ENCODE measurements at places on chromosomes 7 and 10. TPM values are rescaled to one million over a fixed set of nuclear protein-coding genes. Genes with fewer than 3 reads are reported as not detected.
A peak's percentile ranks its signal among the peaks of the same experiment; 100 is the strongest.

DNA sequence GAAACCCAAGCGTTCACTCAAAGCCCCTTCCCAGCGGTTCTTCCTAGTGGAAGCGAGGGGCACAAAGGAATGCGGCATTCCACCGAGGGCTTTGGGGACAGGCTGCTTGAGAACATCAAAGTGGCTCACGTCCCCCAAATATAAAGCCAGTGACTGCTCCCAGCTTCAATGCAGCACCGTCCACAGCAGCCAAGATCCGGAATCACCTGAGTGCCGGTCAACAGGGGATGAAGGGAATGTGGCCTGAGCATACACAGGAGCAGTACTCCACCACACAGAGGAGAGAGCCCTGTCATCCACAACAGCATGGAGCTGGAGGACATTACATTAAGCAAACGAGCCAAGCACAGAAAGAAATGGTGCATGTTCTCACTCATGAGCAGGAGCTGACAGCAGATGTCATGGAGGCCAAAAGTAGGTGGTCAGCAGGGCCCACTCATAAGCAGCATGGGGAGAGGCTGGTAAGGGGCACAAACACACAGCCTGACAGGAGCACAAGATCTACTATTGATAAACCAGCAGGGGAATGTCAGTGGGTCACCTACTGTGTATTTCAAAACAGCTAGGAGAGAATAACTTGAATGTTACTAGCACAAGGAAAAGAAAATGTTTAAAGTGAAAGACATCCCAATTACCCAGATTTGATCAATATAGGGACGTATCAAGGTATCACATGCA, 79.5 kb downstream of the DIP2C start:
- H3K4me3 ChIP-seq = no peak overlapping the region
- no peaks in the 10 kb centered on the region for H3K36me3 ChIP-seq
- H3K4me1 ChIP-seq = no peaks in the 10 kb centered on the region
- H3K27ac ChIP-seq = no peak overlapping the region
- H3K27me3 ChIP-seq = no peaks in the 10 kb centered on the region
- no peak for DNase-seq

DNA sequence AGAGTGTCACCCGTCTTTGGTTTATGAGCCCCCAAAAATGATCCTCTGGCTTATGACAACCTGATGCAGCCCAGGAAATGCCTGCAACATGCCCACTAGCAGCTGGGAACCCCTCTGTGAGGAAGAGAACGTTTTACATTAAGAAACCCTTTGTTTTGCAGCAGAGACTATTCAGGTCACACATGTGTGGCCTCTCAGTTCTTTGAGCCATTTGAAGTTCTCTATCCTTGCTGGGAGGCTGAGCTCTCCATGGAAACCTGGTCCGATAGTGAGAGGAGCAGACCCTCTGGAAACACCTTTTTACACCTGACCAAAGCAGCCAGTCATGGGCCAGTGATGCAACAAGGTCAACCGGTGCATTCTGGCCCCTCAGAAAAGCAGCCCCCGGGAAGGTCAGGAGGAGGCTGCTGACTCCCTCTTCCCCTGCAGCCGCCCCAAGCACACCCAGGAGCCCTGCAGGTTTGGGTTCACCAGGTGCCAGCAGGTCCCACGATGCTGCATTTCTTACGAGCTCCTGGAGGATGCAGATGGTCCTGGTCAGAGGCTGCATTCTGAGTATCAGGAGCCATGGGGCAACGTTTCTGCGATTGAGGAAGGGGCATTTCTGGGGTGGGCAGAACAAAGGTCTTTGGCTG, 134.3 kb downstream of the ZMYND11 start:
- no peaks in the 10 kb centered on the region for H3K36me3 ChIP-seq

- peak overlapping the region; percentile 25 for H3K27ac ChIP-seq
- peaks cover 45% of the 10 kb centered on the region for H3K4me1 ChIP-seq
- no peaks in the 10 kb centered on the region for H3K27me3 ChIP-seq
- no peak for DNase-seq
Measured at GRCh38 chr7:90719155-90719554, 123.0 kb downstream of the CDK14 start.

The PLEKHS1 gene
- not detected for total RNA-seq

The ADAM8 gene
- 4.4 TPM for total RNA-seq

- no peak overlapping the region for H3K4me3 ChIP-seq
- H3K27ac ChIP-seq = no peak overlapping the region
- no peaks in the 10 kb centered on the region for H3K36me3 ChIP-seq
- H3K27me3 ChIP-seq = no peaks in the 10 kb centered on the region
- no peak for DNase-seq
Measured at GRCh38 chr10:110686047-110686446, 41.9 kb downstream of the RBM20 start.

DNA sequence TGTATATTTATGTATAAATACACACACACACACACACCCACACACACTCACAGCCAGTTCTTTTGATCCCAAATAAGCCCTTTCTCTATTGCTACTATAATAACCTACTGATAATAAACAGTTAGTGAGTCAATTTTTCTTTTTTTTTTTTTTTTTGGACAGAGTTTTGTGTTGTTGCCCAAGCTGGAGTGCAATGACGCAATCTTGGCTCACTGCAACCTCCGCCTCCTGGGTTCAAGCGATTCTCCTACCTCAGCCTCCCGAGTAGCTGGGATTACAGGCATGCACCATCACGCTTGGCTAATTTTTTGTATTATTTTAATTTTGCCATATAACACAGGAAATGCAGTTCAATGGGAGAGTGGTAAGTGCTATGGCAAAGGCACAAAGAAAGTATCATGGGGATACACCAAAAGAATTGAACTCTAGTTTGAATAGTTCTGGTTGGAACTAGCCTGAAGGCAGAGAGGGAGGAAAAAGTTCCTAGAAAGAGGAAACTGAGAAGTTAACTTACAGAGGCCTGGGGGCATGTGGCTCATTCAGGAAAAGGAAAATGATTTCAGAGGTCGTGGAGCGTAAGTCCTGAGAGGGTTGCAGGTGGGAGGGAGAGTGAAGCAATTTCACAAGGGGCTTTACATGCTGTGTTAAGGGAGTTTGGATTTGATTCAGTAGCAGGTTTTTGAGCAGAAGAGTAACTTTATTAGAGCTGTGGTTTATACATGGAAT, 44.4 kb upstream of the JCAD start:
- H3K4me3 ChIP-seq = no peak overlapping the region
- H3K27me3 ChIP-seq = no peaks in the 10 kb centered on the region
- no peaks in the 10 kb centered on the region for H3K4me1 ChIP-seq
- no peak for DNase-seq
- H3K27ac ChIP-seq = no peak overlapping the region

The PPP1R9A gene
- total RNA-seq = 1.3 TPM

The CARD11 gene
- 0.58 TPM for total RNA-seq

GRCh38 chr10:102406815-102407214, 11.3 kb downstream of the NFKB2 start:
- no peak for DNase-seq
- no peaks in the 10 kb centered on the region for H3K4me1 ChIP-seq
- no peak overlapping the region for H3K4me3 ChIP-seq
- H3K36me3 ChIP-seq = no peaks in the 10 kb centered on the region

DNA sequence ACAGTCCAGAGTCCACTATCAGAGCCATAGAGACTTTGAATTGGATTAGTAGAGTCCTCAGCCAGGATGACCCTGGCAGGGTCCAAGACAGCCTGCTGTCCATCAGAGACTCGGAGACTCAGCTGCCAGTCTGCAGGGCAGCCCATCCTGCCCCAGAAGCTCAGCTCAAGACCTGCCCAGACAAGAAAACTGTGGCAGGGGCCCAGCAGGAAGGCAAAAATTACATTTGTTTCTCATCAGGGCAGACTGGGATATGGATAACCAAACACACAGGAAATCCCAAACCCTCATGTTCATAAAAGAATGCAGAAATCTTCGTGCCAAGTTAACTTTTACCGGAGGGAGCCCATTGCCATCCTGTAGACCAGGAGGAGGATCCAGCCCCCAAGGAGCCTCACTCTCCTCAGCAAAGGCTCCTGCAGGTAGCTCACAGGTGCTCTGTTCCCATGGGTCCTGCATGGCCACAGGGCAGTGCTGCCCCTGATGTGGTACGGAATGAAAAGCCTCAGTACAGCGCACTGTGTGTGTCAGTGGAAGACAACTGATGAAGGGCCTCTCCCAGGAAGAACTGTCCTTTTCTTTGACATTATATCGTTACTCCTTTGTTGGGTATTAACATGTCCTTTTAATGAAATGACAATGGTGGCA, 222.2 kb downstream of the KCNMA1 start:
- no peak overlapping the region for H3K27ac ChIP-seq
- no peak for DNase-seq
- no peaks in the 10 kb centered on the region for H3K4me1 ChIP-seq

DNA sequence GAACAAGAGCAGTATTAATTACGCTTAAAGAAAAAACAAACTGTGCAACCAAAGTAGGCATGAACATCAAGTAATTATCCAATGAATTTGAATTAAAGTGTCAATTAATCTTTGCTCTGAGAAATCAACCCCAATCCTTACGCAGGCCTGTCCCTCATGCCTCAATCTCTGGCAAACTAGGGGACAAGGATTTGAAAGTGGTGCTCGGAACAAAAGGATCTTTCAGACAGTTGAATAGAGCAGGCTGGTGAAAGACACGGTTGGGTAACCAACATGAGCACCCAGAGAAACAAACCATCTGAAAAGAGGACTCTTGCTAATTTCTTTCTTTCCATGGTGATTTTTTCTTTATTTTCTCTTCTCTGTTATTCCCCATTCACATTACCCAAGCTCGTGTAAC, 203.5 kb upstream of the PHF14 start:
- no peak for DNase-seq
- H3K36me3 ChIP-seq = no peaks in the 10 kb centered on the region
- no peaks in the 10 kb centered on the region for H3K27me3 ChIP-seq
- no peaks in the 10 kb centered on the region for H3K4me1 ChIP-seq

The CFAP46 gene
- total RNA-seq = 0.16 TPM

- H3K27ac ChIP-seq = no peak overlapping the region
- no peaks in the 10 kb centered on the region for H3K36me3 ChIP-seq
- no peaks in the 10 kb centered on the region for H3K27me3 ChIP-seq
- no peak for DNase-seq
Measured at GRCh38 chr10:31678139-31678536, 250.5 kb downstream of the ARHGAP12 start.

DNA sequence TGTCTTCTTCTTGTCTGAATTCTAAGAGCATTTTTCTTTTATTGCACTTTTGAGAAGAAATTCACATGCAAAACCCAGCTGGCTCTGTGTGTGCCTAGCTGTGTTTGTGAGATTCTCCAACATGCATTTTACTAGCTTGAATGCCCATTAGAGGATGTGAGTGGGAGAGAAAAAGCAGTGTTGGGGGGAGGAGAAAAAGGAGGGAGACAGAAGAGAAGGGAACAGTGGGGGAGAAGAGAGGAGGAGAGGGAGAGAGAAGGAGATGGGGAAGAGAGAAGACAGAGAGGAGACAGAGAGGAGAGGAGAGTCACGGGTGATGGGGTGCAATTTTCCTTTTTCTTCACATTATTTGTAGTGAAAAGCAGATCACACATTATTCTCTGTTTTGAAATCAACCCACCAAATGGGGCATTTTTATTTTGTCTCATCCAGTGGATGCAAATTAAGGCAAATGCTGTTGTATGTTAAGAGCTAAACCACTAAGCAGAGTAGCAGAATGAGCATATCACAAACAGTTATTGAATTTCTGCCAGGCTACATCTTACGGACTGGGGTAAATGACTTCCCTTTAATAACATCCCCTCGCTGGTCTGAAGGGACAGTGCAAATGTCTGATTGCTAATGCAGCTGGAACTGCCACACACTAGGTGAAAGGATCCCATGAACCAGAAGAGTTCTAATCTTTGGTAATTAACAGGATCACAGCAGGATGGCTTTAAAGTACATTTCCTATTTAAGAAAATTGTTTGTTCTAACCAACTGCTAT, 849 bp downstream of the LRRN3 start:
- no peak for DNase-seq
- no peak overlapping the region for H3K4me3 ChIP-seq
- H3K36me3 ChIP-seq = no peaks in the 10 kb centered on the region
- H3K4me1 ChIP-seq = no peaks in the 10 kb centered on the region

The EXOC4 gene
- 23.7 TPM for total RNA-seq

GRCh38 chr10:86252079-86252478, 114.5 kb downstream of the GRID1 start:
- no peaks in the 10 kb centered on the region for H3K36me3 ChIP-seq
- DNase-seq = no peak
- H3K4me1 ChIP-seq = no peaks in the 10 kb centered on the region
- no peak overlapping the region for H3K27ac ChIP-seq
- H3K4me3 ChIP-seq = no peak overlapping the region

DNA sequence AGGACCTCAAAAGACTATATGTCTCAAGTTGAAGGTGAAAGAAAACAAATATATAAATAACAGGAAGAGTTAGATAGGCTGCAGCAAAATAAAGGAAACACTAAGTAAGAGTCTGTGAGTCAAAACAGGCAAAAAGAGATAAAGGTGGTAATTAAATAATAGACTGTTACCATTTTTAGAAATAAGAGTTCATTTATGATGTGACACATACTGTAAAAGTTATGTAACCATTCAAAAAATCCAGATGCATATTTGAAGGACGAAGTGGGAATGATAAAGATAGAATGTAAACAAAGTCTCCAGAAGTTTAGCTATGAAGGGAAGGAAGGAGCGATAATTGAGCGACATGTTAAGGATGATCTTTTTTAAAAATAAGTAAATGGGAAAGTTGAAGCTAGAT, 50.5 kb downstream of the HECTD2 start:
- H3K27ac ChIP-seq = no peak overlapping the region
- no peak overlapping the region for H3K4me3 ChIP-seq
- no peaks in the 10 kb centered on the region for H3K4me1 ChIP-seq
- no peak for DNase-seq
- no peaks in the 10 kb centered on the region for H3K27me3 ChIP-seq

- DNase-seq = no peak
- no peaks in the 10 kb centered on the region for H3K4me1 ChIP-seq
- H3K36me3 ChIP-seq = no peaks in the 10 kb centered on the region
- no peak overlapping the region for H3K27ac ChIP-seq
- no peak overlapping the region for H3K4me3 ChIP-seq
- H3K27me3 ChIP-seq = no peaks in the 10 kb centered on the region
Measured at GRCh38 chr7:39360766-39361165, 205.4 kb upstream of the YAE1 start.

DNA sequence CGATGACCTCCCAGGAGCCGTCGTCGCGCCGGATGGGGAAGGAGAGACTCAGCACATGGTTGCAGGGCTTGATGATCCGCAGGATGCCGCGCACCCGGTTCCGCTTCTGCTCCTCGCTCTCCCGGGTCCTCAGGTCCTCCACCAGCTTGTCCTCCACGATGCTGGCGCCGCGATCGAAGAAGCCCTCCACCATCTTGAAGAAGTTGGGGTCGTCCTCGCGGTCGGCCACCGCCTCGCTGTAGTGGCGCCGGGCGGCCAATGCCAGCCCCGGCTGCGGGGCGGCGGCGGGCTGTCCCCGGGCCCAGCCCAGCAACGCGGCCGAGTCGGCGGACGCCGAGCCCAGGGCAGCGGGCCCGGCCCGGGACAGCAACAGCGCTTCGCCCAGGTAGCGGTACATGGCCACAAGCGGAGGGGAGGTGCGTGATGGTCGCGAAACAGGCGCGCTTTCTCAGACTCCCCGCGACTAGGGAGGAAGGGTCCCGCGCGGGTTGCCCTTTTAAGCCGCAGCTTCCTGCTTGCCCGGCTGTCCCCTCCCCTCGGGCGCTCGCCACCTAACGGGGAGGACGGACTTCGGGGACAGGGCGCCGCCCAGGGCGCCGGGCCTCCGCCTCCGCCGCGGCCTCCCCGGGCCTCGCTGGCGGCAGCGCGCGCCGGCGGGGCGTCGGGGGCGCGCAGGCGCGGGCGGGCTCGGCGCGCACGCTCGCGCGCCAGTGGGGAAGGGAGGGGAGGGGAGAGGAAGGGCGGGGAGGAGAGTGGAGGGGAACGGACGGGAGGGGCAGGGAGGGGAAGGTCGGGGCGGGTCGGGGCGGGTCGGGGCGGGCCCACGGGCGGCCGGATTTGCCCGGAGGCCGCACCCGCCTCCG, at the start of the genes GLUD1 and SHLD2:
GLUD1 (minus strand) TSS at position 471 of the 863 bp plus-strand sequence; CDS start at position 397, 74 bp downstream.
SHLD2 (plus strand) TSS at position 834 of the 863 bp plus-strand sequence. CDS start 56,149 bp downstream, outside the sequence.
- H3K27me3 ChIP-seq = no peaks in the 10 kb centered on the region
- H3K36me3 ChIP-seq = no peaks in the 10 kb centered on the region
- peak; percentile 98 for DNase-seq
- peaks cover 22% of the 10 kb centered on the region for H3K4me1 ChIP-seq
- peak within 1 kb of the TSS; percentile 74 for H3K4me3 ChIP-seq
- peak within 1 kb of the TSS; percentile 84 for H3K27ac ChIP-seq

Data from right lobe of liver (tissue), 6 donors.